ENCODE measurements at places on chromosomes 1 and 21. TPM values are rescaled to one million over a fixed set of nuclear protein-coding genes. Genes with fewer than 3 reads are reported as not detected.

The NFASC gene
- 0.80 TPM for total RNA-seq

The CRYBG2 gene
- not detected for total RNA-seq

The PLA2G2C gene
- total RNA-seq, result not detected

The PDZK1IP1 gene
- total RNA-seq, result not detected

The TNFSF4 gene
- 4.3 TPM for total RNA-seq

The CYP4X1 gene
- total RNA-seq, result not detected

The KCNJ9 gene
- not detected for total RNA-seq

The FTCD gene
- not detected for total RNA-seq

The RORC gene
- total RNA-seq, result 0.72 TPM

The GSTM5 gene
- not detected for total RNA-seq

The NOL9 gene
- total RNA-seq, result 22.8 TPM

The ARID1A gene
- total RNA-seq, result 18.2 TPM

The PLEKHN1 gene
- total RNA-seq, result 0.24 TPM

The C1orf141 gene
- not detected for total RNA-seq

The NRIP1 gene
- 37.3 TPM for total RNA-seq

All from myocyte (in vitro differentiated cells).